CD14-positive monocyte (primary cell): ENCODE measurements at places on chromosomes 3 and 15.

GRCh38 chr3:147246906-147247305 is 159.4 kb downstream of the ZIC4 start:
- DNase-seq: no peak

DNA sequence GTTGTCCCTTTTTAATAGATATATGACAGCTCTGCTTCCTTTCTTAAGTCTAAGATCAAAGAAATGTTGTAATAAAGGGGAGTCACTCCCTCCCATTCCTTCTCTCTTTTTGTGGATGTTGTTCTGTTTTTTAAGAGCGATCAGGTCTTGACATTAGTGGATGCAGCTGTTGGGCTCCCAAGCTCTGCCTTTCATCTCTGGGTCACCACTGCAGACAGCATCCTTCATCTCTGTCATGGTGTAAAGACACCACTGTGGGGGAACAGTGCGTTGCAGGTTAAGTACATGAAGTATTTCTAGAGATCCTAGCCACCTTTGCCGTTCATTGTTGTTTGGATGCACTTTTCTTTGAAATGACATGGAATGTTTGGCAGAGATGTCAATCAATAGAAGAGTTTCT is 17.7 kb downstream of the FNDC3B start:
- DNase-seq: no peak

DNA sequence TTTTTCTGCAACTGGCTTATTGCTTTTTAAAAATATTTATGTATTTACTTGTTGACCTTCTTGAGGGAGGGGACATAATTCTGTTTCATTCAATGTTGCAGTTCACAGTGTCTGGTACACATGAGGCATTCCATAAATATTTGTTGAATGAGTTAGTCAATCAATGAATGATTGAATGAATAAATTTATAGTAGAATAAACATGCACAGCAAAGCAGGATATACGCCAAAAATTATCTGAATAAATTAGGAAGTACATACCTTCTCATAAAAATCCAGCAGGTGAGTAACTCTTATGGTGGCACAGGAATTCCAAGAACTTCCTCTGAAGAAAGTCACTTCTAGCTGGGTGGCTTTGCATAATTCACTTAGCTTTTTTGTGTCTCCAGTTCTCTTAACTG is 469.4 kb upstream of the ATP11B start:
- no peak for DNase-seq

GRCh38 chr3:36903119-36903882 is 41.6 kb downstream of the TRANK1 start:
- no peak for DNase-seq

- peak; percentile 73 for DNase-seq
These were observed 42.2 kb downstream of the TBC1D2B start for GRCh38 chr15:78035321-78035751.

DNA sequence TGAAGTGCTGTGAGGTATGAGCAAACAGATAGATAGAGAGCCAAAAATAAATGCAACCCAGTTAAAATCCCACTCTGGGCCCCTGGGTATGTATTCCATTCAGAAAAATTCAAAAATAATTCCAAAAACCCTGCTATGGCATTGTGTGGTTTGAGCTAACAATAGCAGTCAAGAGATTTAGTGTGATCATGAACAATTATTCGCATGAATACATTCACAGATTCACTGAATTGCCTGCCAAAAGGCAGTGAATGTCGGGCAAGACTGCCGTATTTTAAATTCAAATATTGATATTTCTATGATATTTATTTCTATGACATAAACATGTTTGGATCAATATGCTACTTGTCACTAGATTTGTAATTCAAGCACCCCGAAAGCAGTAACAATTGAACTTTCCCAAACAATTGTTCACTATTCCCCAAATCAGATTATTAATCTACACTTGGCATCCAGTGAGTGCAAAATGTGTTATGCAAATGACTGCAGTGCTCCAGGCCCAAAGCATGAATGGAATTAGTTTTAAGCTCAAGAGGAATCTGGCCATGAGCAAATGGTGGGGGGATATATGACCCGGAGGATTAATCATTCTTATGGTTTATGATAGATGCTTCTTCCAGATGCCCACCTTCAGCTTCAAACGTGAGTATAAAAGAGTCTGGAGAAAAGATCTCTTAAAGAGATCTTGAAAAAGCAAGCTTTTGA is 417.0 kb upstream of the MEIS2 start:
- no peak for DNase-seq

- peak; percentile 33 for DNase-seq
These were observed 24.2 kb downstream of the TLNRD1 start for GRCh38 chr15:81024936-81025335.

- no peak for DNase-seq
These were observed 344.0 kb upstream of the PROK2 start for GRCh38 chr3:72128921-72129320.
